ENCODE measurements at places on chromosomes 11 and 22.

- no peak for DNase-seq
Observed at GRCh38 chr11:5129457-5129877, 8.7 kb downstream of the OR52A5 start.

DNA sequence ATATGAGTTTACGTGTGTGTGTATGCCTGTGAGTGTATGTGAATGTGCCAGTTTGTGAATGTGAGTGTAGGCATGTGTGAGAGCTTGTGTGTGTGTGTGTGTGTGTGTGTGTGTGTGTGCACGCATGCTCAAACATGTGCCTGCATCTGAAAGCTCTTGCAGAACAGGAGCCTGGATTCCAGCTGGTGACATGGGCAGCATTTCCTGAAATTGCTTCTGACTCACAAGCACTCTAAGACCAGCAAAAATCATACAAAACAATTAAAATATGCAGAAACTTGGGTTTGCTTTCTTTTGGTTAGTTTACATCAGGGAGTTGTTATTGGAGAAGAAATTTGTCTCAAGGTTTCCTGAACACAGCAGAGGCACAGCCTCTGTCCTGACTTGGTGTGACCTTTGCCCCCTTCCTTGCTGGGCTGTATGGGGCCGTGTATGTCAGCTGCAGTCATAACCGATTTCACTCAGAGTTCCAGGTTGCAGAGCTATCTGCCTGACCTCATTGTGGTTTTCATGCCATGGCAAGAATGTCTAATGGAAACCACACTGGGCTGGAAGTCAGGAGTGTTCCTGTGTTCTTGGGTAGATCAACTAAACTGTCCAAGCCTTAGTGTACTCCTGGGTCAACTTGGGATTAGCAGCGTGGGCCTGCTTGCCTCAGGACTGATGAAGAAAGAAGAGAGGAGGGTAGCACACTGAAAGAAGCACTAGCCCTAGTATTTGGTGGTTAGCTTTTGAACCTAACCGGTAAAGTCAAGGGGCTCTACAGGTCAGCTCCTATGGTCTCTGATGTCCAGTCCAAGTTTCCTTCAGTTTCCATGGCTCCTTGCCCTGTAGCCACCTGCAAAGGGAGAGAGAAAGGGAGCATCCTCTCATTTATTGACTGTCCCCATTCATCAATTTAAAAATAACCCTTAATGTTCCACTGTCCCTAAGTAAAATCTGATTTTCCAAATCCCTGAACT, 143.7 kb downstream of the SNX19 start:
- DNase-seq: no peak

DNA sequence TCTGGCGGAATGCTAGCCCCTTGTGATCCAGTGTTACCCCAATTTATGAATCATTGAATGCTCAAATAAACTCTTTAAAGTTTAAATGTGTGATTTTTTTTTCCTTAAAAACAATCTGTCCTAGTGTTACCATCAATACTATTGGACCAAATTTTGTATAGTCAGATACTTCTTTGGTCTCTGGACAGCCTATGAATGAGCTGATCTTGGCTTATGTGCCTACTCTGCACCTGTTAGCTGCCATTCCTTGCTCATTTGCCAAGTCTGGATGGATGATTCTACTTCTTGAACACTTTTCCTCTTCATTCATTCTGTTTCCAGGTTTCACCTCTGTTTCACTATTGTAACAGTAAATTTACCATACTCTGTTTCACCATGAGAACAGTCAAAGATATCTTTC, 226.5 kb upstream of the ZBED5 start:
- no peak for DNase-seq

- DNase-seq: no peak
Observed at GRCh38 chr11:75462117-75462653, 29.2 kb upstream of the KLHL35 start.

DNA sequence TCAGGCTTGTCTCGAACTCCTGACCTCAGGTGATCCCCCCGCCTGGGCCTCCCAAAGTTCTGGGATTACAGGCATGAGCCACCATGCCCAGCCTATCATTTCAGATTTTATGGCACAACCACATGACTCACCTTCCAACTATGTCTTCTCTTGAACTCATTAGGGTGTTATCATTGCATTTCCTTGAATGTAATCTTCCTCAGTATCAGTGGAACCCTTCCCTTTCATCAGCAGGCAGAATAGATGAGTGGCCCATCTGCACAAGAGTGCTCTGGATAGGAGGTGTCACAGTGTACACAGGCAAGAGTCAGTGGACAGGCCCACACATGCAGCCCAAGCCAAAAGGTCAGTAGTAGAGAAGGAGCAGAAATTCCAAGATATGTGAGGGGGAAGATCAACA, 29.1 kb upstream of the AQP11 start:
- DNase-seq: no peak

GRCh38 chr11:118918686-118919280, 6.9 kb downstream of the BCL9L start:
- no peak for DNase-seq

DNA sequence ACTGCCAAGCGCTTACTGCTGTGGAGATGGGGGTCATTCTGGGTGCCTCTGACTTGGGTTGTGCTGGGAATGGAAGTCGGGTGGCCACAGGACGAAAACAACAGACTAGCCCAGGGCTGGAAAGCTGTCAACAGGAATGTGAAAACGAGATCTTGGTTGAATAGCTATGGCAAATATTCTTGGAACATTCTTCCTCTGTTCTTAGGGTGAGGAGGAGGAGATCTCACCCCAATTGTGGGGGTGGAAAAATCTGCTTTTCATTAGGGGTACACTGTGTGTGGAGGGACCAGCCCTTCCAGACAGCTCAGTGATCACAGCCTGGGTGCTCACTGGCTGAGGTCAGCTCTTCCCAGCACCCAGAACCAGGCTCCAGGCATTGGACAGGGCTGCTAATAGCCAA, 52.0 kb upstream of the PRSS23 start:
- DNase-seq: no peak

DNA sequence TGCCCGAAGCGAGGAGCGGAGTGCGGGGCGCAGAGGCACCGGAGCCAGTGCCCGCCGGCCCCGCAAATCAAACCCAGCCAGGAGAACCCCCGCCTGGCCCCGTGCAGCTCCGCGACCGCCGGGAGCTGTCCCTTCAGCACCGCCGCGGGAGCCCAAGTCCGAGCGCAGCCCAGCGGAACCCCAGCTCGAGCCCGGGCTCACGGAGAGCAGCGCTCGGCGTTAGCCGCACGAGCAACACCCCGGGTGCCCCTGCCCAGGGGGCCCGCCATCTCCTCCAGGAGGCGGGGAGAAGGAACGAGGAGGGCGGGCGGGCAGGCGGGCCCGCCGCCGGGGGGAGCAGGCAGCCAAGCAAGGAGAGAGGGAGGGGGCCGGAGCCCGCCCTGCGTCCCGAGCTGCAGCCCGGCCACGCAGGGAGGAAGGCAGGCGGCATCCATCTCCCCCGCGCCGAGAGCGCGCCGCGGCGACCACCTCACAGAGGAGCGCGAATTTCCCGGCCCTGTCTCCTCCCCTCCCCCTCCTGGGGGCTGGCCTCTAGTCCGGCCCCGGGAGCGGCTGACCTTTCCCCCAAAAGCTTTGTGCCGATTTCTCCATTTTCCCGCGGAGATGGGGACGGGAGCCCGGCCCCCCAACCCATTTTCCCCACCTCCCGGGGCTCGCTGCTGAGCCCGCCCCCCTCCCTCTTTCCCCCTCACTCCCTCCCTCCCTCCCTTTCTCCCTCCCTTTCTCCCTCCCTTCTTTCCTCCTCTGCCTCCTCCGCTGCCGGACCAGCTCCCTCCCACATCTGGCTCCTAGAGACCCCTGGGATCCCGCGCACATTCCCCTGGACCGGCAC, 621 bp downstream of the KCNC1 start:
- peak; percentile 34 for DNase-seq

DNA sequence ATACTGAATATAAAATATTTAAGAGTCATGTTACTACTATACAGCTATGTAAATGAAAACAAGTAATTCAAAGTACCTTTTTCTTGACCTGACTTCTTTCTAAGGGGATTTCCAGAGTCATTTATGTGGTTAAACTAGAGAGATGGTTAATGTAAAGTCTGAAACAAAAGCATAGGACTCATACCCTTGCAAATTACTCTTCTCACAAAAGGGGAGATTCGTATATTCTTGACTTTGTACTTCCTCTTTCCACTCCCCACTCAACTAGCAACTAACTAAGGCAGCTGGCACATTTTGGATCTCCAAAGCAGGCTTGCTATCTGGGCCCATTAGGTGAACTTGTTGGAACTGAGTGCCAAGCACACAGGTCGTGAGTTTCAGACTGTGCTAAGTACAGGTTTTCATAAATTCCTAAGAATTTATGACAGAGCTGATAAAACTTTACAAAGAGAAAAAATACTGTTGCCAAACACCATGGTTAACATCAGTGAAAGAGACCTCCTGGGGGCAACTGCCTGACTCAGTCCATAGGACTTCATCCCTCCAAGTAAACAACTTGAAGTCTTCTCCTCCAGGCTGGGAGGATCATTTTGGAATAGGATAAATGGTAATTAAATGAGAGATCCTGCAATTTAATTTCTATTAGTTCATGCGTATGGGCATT, 77.0 kb upstream of the DDI1 start:
- no peak for DNase-seq

DNA sequence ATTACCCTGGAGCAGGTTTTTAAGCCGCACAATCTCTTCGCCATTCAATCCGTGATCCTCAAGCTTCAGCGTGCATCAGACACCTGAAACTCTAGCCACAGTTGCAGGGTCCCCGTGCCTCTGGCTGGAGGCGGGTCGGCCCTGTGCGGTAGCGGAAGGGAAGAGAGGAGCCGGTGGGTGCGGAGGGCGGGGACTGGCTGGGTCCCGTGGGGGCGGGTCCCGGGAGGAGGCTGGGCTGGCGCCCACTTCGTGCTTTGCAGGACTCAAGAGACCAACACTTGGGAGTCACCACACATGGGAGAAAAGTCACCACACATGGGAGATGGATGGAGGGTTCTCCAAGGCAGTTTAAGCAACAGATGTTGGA, 772 bp downstream of the C22orf15 start:
- no peak for DNase-seq

- no peak for DNase-seq
Observed at GRCh38 chr11:3022300-3022967, 30.3 kb upstream of the NAP1L4 start.

- no peak for DNase-seq
Observed at GRCh38 chr11:119626197-119626841, 102.7 kb downstream of the NECTIN1 start.

DNA sequence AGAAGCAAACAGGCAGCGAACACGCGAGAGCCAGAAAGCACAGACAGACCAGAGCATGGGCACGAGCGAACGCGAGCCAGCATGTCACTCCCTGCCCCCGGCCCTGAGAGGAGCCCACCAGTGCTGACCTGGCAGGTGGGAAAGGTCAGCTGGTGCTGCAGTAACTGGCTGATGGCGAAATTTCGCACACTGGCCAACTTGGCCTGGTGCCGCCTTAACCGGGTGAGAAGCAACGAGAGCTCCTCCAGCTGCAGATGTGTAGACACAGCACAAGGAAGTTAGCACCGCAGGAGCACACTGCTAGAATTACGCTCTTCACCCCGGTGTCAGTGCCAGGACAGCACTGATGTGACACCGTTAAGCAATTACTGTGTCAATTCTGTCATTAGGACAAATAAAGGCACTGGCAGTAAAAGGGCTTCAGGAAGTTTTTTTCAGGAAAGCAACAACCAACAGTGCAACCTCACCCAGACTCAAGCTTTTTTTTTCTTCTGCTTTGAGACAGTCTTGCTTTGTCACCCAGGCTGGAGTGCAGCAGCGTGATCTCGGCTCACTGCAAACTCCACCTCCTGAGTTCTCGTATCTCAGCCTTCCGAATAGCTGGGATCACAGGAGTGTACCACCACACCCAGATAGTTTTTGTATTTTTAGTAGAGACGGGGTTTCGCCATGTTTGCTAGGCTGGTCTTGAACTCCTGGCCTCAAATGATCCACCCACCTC, 76.8 kb downstream of the C11orf58 start:
- no peak for DNase-seq

DNA sequence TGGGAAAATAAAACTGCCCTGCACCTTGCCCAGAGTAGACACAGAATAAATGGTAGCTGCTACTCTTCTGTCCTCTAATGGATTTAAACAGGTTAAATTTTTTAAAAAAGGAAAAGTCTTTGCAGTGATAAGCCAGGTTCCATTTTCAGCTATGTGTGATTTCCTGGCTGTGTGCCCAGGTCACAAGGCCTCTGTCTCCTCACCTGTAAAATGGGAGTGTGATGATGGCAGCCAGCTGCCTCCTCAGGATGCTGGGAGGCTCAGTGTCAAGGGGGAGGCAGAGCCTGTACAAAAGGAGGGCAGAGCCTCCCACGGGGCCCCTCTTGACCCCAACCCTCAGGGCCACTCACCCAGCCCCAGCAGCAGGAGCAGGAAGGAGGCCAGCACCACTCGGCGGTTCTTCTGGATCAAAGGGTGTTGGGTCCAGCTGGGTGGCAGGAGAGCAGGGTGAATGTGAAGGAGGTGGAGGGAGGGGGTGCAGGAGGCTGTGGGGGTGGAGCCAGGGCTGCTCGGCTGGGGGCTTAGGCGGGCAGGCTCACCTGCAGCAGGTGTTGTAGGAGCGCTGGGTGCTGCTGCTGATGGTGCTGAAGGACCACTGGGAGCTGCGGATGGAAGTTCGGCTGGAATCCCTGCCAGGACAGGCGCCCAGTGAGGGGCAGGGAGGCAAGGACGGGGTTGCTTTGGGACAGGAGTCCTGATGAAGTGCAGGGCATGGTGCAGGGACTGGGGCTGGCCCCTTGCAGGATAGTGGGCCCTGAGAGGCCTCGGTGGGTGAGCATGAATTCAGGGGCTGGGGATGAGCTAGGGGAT, 1.9 kb downstream of the TMEM134 start:
- no peak for DNase-seq

DNA sequence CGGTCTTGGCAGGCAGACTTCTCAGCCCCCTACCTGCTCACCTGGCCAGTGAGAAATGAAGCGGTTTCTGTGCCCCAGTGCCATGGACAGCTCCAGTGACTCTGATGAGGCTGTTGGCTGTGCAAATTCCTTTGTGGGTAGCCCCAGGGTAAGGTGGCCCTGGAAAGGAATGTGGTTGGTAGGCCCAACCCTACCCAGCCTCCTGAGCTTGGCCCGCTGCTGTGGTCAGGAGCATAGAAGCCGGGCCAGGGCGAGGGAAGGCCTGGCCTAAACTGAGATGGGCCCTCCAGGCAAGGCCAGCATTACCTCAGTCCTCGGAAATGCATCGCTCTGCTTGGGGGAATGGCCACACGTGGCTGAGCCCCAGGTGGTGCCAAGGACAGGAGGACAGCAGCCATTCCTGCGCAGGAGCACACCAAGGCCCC, 16.9 kb downstream of the DAGLA start:
- DNase-seq: no peak

GRCh38 chr22:27772081-27772983, 29.2 kb downstream of the MN1 start:
- no peak for DNase-seq

GRCh38 chr11:59802639-59803176, 7.9 kb downstream of the MRPL16 start:
- no peak for DNase-seq

DNA sequence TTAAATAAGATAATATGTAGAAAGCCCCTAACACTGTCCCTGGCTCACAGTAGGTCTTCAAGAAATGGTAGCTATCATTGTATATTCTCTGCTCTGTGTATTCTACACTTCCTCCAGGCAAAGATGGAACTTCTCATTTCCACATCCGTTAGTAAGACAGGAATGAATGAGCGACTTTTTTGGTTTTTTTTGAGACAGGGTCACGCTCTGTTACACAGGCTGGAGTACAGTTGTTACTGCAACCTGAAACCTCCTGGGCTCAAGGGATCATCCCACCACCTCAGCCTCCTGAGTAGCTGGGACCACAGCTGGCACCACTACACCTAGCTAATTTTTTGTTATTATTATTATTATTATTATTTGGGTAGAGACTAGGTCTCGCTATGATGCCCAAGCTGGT, 2.3 kb upstream of the CLPB start:
- no peak for DNase-seq

- DNase-seq: no peak
Observed at GRCh38 chr22:35620624-35621251, 3.6 kb upstream of the MB start.

- DNase-seq: no peak
Observed at GRCh38 chr22:35544189-35544588, 3.6 kb downstream of the RASD2 start.

Measured in stimulated activated CD4-positive, alpha-beta T cell treated with anti-CD3 and anti-CD28 coated beads, Interleukin-1b, Interleukin-23, amount 100 ng/mL, for 24 hours (primary cell).